Stimulated activated CD4-positive, alpha-beta T cell treated with anti-CD3 and anti-CD28 coated beads, Interleukin-1b, Interleukin-23, amount 100 ng/mL, for 1 hour (primary cell): ENCODE measurements at places on chromosomes 1 and 21.
A peak's percentile ranks its signal among the peaks of the same experiment; 100 is the strongest.

DNA sequence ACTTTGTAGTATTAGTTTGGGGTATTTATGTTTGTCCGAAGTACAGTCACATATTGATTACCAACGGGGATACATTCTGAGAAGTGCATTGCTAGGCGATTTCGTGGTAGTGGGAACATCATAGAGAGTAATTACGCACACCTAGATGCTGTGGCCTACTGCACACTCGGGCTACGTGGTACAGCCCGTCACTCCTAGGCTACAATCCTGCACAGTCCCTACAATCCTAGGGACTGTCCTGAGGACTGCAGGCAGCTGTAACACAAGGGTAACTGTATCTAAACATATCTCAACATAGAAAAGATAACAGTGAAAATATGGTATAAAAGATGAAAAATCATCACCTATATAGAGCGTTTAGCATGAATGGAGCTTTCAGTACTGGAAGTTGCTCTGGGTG, 18.6 kb downstream of the EXOC8 start:
- no peak for DNase-seq

DNA sequence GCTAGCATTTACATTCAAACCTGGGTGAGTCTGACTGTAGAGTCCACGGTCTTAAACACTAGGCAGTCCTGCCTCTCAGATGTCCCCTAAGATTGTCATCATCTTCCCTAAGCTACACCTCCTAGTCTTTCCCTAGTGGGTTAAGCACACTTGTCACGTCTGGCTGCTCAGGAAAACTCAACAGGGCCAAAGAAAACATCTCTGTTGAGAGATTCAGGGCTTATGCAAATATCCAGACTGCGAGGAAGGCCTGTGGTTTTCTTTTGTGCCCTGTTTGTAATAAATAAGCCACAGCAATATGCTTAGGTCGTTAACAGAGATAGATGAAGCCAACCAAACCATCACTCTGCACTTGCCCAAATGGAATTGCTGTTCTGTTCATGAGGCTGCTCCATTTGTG, 472.6 kb upstream of the DEPDC1 start:
- no peak for DNase-seq

GRCh38 chr1:89847191-89847729, 26.4 kb downstream of the LRRC8D start:
- DNase-seq, result no peak

DNA sequence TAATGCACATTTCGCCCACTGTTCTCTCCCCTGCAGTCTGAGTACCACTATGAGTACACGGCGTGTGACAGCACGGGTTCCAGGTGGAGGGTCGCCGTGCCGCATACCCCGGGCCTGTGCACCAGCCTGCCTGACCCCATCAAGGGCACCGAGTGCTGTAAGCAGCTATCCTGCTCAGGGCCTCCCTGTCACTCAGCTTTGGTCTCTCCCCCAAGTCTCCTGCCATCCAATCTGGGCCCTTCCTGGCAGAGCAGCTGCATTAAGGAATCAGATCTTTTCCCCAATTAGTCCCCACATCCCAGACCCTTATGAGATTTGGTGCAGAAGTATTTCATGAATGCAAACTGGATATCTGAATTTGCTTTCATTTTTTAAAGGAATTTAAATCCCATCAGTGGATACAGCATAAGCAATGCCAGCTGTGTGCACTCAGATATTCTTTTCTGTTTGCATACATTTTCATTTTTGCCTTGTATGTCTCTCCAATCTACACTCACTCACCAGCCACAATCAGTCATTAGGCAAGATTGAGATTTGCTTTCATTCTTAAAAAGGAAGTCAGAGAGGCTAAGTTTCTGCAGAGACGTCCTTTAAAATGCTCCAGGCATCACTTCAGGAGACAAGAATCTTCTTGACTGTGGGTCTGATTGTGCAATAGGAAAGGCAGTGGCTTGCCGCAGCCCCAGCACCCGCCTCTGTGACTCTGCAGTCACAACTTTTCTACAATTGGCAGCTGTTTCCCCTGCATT, 48.1 kb downstream of the ELAPOR1 start:
- no peak for DNase-seq

GRCh38 chr1:30991862-30992606, 73.5 kb downstream of the PUM1 start:
- no peak for DNase-seq

DNA sequence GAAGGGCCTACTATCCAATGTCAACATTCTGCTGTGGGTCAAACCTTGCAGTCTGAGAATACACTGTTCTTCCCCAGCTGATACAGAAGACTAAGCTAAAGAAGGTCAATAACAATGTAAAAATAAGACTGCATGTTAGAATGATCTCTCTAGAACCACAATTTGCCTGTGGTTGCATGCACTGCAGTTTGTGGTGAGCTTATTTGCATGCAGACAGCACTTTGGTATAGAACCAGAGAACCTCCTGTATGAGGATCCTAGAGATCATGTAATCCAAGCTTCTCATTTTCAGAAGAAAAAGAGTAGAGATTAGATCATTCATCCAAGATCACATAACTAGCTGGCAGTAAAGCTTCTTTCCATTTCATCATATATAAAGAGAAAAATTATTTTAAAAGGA, 15.8 kb downstream of the SYNJ1 start:
- DNase-seq, result no peak

GRCh38 chr1:27521336-27521831, 31.4 kb upstream of the WASF2 start:
- no peak for DNase-seq

DNA sequence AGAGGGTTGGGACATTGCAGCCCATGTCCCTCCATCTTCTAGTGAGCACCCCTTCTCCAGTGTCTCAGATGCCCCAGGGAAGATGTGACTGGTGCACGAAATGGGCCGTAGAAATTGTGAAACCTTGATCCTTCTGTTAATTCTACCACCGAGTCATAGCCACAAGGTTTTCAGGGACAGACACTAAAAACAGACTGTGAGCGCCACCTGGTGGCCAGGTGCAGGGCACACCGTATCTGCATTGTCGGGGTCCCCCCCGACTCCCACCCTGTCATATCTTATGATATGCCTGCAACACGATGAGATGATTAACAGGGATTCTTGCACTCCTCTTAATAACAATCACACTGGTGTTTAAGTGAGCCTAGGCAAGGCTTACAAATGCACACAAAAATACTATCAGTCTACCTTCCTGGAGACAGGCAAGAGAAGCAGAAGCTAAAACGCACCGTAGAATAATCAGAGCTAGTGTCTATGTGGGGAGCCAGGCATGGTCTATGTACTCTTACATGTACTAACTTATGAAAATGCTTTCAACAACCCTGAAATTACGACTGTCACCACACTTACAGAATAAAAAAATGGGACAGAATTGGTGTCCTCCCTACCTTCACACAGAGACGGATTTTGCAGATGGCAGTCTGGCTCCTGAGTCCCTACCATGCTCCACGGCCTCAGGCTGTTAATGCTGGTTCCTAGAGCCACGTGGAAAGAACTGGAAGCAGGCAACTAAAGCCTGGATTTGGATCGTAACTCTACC, 57.9 kb downstream of the FHAD1 start:
- DNase-seq, result peak; percentile 23

DNA sequence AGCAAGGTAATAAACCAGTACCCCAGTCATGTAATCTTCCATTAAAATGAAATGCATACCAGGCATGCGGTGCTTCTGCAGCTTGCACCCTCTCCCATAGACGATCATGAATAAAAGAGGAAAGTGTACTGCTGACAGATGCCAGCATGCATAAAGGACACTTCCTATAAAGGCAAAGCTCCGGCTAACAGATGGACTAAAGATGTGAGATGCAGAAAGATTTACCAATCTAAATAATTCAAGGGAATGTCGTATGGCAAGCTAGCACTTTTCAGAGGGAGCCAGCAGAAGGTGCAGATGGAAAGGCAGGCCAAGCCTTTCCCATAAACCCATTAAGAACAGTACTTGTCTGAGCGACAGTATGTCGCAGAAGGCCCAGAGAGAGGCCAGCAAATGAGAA, 542.0 kb downstream of the NUF2 start:
- no peak for DNase-seq

GRCh38 chr1:115164484-115164883, 75.2 kb upstream of the TSPAN2 start:
- DNase-seq, result no peak

DNA sequence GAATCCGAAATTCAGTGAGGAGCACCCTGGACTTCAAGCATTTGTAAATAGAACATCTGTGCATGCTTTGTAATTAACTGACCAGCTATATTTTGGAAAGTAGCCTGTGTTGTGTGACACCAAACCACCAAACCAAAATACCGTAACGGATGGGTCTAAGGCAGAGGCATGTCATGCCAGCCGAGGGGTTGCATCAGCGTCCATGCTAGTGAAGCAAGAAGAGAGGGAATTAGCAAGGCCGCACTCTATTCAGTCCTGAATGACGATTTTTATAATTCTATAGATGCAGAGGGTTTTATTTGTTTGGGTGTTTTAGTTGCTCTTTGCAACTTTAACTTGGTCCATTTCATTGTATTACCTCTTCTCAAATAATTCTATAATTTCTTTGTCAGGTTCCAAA, 116.8 kb upstream of the SMYD2 start:
- DNase-seq, result no peak

GRCh38 chr1:211830328-211831142, at the start of gene LPGAT1:
Gene LPGAT1, minus strand, starts transcription at chr1:211830763. Its CDS starts 1,467 bp downstream, at chr1:211829296.
- DNase-seq, result peak; percentile 34

DNA sequence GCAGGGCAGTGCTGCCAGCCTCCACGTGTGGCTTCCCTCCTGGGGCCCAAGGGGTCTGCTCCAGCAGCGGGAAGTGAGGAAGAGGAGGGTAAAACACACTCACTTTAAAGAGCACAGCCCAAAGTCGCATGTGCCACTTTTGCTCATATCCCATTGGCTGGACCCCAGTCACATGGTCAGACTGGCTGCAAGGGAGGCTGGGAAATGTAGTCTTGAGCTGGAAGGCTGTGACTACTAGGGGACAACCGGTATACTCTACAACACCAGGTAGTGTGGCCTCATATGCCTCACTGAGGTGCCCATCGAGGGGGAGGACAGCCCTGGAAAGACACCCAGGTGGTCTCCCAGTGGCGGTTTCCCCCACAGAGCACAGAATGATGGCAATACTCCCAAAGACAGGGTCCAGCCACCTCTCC, 45.2 kb downstream of the CAMK2N1 start:
- no peak for DNase-seq

GRCh38 chr1:84379138-84379916, 19.0 kb upstream of the DNASE2B start:
- no peak for DNase-seq

DNA sequence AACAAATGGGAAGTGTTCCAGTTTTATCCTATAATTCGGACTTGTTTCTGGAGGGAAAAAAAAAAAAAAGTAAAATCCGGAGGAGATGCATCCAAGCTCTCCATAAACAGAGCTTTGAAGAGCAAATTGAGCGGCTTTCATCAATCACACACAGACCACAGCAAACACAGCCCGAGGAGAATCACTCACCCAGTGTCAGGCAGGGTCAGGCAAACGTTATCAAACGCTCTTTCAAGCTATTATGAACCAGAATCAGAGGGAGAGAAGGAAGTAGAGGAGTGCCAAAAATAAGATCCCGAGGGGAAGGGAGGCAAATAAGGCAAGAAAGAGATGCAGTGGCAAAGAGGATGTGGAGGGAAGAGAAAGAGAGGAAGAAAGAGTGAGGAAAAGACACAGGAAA, 188.3 kb upstream of the CAMK1G start:
- DNase-seq, result no peak

GRCh38 chr21:43782431-43783097, 6.5 kb upstream of the CSTB start:
- DNase-seq, result no peak

- DNase-seq, result no peak
Observed at GRCh38 chr1:153174624-153175023, 23.9 kb upstream of the SPRR2G start.

DNA sequence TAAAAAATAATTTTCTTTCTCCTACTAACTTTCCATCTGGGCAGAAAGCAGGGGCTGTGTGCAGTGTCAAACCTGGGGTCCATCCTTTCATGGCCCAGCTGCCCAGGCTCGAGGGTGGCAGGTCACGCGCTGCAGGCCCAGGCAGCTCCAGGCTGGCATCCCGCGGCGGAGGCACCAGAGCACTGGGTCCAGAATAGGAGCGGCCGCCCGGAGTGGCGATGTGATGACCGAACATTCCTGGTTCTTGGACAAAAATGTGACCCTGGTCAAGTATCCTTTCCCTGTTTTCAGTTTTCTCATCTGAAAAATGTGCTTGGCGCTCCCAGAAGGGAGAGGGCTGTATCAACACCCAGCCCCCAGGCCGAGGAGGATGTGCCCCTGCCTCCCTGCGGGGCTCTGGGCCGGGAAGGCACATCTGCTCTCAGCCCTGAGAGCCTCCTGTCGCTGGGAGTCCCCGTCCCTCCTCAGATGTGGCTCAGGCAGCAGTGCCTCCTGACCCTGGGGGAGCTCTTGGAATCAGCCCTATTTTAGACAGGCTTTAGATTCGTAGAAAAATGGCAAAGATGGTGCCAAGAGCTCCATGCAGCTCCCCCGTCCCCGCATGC, 29.3 kb downstream of the SLX9 start:
- DNase-seq, result no peak

DNA sequence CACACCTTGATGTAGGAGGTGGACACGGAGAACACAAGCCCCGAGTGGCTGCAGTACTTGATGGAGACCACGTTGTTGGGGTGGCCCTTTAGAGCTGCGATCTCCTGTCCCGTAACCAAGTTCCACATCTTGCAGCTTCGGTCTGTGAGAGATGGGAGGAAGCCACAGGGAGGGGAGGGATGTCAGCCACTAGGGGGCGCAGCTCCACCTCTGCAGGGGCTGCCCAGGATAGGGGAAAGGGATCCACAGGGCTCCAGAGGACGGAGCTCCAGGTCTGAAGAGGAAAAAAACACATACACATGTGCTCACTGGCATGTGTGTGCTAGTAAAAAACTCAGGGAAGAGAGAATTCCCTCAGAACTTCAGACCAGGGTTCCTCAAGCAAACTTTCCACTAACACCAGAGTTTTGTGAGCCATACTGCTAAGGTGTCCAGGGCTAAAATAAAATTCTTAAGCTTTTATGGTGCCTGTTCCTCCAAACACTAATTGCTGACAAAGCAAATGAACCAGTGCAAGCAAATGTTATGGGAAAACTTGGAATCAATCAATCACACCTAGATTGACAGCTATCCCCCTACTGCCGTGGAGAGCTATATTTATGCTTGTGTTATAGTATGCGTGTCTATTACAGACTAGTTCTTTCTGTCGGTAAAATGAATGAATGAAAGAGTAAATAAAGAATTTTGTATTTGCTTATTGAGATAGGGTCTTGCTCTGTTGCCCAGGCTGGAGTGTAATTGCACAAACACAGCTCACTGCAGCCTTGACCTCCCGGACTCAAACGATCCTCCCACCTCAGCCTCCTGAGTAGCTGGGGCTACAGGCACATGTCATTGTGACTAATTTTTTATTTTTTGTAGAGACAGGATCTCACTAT, 43.7 kb downstream of the KIF21B start:
- peak; percentile 28 for DNase-seq

DNA sequence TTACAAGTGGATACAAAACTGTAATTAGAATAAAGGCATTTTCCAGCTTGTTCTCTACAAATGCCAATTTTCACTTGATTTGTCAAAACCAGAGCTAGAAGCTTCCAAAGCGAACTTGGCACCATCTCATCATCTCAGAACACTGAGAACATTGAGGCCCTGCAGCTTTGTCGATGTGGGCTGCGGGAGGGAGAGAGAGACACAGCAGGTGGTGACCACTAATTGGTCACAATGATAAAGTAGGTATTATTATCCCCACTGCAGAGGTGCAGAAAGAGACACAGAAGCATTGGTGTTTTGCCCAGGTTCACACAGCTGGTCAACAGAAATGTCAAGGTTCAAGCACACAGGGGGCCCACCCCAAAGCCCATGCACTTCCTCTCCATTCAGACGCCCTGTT, 72.2 kb upstream of the KRTAP19-8 start:
- no peak for DNase-seq

- no peak for DNase-seq
Observed at GRCh38 chr21:36247316-36248010, 72.5 kb upstream of the MORC3 start.

GRCh38 chr21:27419153-27419552, 452.3 kb upstream of the ADAMTS5 start:
- DNase-seq, result no peak
